ENCODE measurements at places on chromosomes 1 and 21.

GRCh38 chr1:169309178-169310166 is 58.1 kb downstream of the NME7 start:
- no peak for DNase-seq

DNA sequence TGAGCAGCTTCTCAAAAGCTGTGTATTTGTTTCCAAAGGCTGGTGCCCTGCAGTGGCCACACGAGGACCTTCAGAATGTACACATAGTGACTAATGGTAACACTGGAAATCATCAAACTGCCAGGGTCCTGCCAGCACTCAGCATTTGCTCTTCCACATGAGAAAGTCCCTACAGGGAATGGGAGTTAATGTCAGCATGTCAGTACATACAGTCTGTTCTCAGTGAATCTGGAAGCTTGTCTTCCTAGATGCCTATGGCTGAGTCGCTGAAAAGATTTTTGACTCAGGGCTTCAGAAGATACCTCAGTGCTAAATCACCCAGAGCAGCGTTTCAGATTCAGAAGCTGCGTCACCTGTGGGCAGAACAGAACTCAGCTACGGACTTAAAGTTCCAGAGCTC is 108.2 kb downstream of the CDC7 start:
- DNase-seq: no peak

DNA sequence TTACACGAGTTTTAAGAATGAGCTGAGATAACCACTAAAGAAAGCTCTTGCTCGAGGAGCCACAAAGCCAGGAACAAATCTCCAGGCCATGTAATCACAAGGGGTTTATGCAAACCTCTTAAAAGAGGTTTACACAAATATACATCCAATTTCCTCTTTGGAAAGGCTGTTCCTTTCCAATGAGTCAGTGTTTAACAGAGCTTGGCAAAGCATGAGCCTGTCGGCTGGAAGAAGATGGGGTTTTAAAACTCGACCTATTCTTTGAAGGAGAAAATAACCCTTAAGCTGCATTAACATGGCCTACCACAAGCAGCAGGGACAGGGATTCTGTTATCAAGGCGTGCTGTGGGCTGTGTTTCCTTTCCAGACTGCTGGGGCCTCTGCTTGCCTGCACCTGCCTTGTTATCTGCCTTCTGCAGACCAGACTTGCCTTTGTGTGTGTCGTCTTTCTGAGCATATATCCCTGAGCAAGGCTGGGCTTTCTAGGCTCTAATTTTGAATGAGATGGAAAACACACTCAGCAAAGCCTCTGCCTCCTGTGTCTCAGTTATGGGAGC is 40.6 kb upstream of the CYP2J2 start:
- no peak for DNase-seq

- no peak for DNase-seq
These were observed 12.3 kb downstream of the SLC44A3 start for GRCh38 chr1:94832446-94832845.

DNA sequence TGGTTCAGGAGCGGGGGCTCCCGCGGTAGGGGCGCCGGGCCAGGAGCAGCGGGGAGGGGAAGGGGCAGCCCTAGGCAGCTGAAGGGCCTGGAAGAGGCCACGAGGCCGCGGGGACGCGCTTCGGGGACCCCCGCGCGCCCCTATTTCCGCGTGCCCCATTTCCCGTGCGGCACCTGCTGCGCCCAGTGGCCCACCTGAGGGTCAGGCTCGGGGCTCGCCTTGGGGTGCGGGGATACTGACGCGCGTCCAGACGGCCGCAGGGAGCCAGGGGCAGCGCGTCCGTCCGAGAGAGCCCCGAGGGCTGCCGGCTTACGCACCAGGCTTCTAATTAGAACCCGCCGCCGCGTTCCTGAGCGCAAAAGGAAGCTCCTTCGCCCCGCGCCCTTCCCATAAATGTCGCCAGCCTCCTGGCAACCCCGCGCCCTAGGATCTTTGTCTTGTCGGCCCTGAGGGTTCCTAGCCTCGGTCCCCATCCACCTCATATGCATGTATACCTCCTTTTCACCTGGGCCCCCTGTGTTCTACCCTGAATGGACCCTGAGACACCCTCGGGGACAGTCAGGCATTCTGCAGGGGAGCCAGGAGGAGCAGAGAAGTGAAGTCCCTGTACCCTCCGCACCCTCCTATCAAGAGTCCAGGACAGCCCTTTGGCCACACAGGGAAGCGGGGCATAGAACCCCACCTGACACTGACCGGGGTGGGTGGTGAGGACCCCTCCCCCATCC is 1.8 kb downstream of the WNT3A start:
- DNase-seq: no peak

DNA sequence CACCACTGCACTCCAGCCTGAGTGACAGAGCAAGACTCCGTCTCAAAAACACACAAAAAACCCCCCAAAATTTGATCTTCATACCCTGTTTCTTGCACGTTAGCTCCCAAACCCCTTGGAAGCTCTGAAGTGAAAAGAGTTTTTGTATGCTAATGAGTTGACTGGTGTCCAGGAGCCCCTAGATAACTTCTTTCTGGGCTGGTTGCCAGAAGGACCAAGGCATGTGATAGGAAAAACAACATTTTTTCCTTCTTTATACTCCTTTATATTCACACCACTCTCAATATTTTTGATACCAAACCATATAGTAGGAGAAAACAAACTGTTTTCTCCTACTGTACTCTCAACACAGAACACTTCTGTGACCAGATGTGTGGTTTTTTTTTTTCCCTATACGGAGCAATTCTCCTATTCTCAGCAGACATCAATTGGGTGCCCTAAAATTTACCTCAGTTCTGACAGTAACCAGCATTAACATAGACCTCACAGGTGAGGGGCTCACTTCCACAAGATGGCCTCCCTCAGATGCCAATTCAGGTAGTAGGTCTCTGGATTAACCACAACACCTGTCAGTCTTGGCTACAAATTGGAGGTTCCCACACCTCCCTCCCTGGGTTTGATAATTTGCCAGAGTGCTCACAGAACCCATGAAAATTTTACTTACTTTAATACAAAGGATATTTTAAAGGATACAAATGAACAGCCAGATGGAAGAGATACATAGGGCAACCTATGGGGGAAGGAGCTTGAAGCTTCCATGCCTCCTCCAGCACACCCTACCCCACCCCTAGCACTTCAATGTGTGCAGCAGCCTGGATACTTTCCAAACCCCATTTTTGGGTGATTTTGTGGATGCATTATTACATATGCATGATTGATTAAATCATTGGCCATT is 25.6 kb downstream of the ZYG11B start:
- no peak for DNase-seq

DNA sequence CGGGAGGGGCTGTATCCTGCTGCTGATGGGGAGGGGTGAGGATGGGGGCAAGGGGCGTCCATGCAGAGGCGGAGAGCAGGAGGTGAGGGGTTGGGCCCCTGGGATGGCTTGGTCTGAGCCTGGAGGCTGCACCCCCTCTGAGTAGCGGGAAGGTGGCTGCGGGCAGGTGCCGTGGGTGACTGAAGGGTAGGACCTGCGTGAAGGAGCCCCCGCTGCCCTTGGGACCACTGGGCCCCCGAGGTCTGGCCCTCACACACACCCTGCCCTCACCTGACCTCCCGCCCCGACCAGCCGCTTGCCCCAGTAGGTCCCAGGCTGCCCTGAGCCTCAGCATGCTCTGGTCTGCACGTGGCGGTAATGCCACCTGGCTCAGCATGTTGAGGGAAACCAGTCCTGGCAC is 12.8 kb upstream of the SKI start:
- no peak for DNase-seq

GRCh38 chr1:183484254-183484653 is 12.0 kb downstream of the SMG7 start:
- DNase-seq: no peak

GRCh38 chr1:26827106-26827604 is 667 bp downstream of the ZDHHC18 start:
- no peak for DNase-seq

- no peak for DNase-seq
These were observed 48.6 kb upstream of the EXO1 start for GRCh38 chr1:241799416-241799815.

- no peak for DNase-seq
These were observed 40.4 kb downstream of the LYST start for GRCh38 chr1:235826102-235826854.

DNA sequence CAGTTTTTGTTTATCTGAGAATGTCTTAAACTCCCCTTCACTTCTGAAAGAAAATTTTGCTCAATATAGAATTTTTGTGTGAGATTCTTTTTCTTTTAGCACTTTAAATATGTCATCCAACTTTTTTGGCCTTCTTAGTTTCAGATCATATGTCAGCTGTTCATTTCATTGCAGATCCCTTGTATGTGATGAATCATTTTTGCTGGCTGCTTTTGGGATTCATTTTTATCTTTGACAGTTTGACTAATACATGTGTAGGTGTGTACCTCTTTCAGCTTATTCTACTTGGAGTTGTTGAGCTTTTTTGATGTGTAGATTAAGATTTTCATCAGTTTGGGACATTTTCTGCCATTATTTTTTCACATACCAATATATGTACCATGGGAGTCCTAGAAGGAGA is 156.8 kb downstream of the FASLG start:
- DNase-seq: no peak

DNA sequence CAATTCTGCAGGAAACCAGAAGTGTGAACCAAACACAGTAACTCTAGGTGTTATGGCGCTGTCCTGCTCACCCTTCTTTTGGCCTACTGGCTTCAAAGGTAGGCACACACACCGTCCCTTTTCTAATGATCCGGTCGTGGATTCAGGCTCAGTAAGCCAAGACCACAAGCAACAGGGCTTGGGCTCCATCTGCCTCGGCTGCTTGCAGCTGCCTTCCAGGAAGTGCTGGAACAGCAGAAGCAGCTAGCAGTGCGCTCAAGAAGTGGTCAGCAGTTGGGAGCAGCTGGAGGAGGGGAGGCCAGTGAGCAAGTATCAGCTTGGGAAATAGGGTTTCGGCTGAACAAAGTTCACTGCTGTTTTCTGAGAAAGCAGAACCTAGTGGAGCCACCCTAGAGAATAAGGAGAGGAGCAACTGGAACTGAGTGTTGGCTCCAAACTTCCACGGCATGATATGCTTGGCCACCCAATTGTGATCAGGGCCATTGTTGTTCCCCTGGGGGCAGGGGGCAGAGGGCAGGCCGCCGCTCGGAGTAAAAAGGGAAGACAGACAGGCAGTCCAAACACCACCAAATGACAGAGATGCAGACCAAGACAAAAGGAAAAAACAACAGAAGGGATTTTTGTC is 173.4 kb downstream of the TOMM20 start:
- no peak for DNase-seq

DNA sequence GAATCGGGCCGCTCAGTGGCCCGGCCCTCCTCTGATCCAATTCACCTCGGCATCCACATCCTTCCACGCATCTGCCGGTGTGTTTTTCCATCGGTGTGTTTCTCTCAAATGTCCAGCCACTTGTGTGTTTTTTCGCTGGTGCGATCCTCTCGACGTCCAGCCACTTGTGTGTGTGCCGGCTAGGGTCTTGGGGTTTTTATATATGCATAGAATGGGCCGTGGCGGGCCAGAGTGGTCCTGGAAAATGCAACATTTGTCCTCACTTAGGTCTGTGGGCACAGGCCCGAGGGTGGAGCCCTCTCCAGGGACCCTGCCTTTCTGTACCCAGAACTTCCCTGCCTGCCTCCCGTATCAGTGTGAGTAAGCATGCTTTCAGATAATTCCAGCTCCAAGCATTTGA is 1106.4 kb downstream of the AMY1C start:
- DNase-seq: no peak

DNA sequence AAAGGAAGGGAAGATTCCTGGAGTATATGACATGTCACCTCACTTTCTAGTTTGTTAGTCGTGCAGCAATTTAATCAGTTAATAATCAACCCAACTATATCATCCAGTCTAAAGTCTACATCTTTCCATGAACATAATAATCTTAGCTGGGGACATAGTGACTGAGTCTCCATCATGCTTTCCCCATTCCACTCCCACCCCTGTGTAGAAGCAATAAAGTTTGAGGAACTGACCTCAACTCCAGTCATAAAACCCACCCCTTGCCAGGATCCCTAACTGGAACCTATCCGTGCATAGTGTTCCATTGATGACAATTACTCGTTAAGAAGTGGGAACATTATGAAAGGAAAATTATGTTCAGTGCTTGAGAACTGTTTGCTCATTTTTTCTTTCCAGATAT is 48.9 kb upstream of the MROH9 start:
- DNase-seq: no peak

GRCh38 chr21:42295845-42296244 is 19.4 kb downstream of the TFF3 start:
- DNase-seq: no peak

DNA sequence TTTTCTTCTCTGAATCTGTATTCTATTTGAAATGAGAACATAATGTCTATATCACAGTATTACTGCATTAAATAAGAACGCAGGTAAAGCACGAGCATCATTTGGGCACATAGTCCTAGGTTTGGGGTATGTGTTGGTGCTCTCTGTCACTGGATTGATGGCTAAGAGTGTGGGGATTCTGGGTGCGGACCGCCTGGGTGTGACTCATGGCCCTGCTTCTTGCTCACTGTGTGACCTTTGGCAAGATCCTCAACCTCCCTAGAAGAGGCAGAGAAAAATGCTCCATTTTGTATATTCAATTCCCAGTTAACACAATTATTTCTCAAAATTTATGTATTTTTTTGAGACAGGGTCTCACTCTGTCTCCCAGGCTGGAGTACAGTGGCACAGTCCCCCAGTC is 99.7 kb downstream of the LAMC2 start:
- no peak for DNase-seq

DNA sequence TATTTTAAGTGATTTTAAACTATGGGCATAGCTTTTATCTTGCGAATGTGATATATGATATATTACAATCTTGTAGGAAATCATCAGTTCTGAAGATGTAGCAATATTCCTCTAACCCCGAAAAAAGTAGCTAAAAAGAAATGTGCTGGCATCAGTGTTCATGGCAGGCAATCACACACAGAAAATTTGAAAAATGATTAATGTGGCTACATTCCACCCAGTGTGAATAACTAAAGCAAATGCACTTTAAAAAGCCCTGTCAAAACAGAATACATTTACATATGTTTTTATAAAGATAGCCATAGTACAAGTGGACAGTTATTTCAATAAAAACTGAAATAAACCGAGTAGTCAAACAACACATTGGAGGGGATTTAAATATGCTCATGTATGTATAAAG is 260.2 kb downstream of the HHAT start:
- DNase-seq: no peak

- DNase-seq: no peak
These were observed 36.6 kb downstream of the CDC42 start for GRCh38 chr1:22089134-22089571.

DNA sequence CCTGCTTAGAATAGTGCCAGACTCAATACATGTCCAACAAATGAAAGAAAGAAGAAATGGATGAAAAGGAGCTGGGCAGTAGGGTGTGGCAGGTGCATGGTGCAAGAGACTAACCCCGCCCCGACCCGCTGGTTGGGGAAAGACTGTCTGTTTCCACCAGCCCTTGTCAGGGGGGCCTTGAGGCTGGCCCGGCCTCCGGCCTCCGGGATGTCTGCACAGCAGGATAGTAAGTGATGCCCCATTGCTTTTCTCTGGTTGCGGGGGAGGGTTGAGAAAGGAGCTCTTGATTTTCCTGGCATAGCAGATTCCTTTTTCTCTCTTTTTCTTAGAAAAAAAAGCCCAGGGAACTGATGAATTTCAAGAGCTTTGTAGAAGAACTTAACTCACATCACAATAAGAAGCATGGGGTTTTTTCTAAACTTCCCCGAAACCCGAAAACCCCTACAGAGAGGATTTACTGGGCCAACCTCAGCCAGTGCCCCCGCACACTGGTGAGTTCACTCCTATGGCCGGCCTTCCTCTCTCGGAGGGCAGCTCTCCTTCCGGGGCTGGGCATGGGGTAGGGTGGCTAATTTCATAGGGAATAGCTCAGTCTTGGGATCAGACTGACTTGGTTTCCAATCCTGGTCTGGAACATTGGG is 12.5 kb upstream of the TTC22 start:
- DNase-seq: no peak

- no peak for DNase-seq
These were observed 145.1 kb downstream of the CASZ1 start for GRCh38 chr1:10651389-10651766.

All from activated gamma-delta T cell treated with anti-CD3 and anti-CD28 coated beads, Interleukin-2, amount 50 U/mL, for 16 hours (primary cell).